ENCODE measurements at places on chromosomes 1 and 21. TPM values are rescaled to one million over a fixed set of nuclear protein-coding genes. Genes with fewer than 3 reads are reported as not detected.

Gene GPN2
- 20.0 TPM for total RNA-seq

Gene ARV1
- total RNA-seq, result 17.3 TPM

Gene CNIH3
- total RNA-seq, result 2.1 TPM

Gene ANKRD35
- total RNA-seq, result 13.7 TPM

Gene TMOD4
- not detected for total RNA-seq

Gene RGSL1
- not detected for total RNA-seq

Gene CENPL
- total RNA-seq, result 7.2 TPM

Gene AK5
- not detected for total RNA-seq

DNA sequence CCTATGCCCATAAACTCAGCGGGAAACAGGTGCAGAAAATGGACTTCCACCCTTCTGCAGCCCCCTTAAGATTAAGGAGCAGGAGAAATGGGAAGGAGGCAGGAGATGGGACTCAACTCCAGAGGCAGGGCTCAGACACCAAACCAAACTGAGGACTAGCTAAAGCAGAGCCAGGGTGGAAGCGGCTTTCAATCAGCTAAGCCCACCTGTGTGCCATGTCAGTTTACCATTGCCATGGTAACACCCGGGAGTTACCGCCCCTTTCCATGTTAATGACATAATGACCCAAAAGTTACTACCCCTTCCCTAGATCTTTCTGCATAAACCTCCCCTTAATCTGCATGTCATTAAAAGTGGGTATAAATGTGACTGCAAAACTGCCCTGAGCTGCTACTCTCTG is 653.5 kb downstream of the PTPRU start:
- ATAC-seq, result no peak

- no peak for ATAC-seq
These were observed 44.0 kb downstream of the NRIP1 start for GRCh38 chr21:15020797-15021196.

- ATAC-seq, result peak; percentile 100
These were observed at the start of the genes SASS6 and TRMT13 for GRCh38 chr1:100132566-100133477. SASS6 (minus strand) TSS chr1:100132930; CDS start chr1:100132814, 116 bp downstream. TRMT13 (plus strand) TSS chr1:100133163; CDS start chr1:100133169, 6 bp downstream.

GRCh38 chr1:65434255-65434654 is 13.8 kb downstream of the LEPR start:
- ATAC-seq, result no peak

DNA sequence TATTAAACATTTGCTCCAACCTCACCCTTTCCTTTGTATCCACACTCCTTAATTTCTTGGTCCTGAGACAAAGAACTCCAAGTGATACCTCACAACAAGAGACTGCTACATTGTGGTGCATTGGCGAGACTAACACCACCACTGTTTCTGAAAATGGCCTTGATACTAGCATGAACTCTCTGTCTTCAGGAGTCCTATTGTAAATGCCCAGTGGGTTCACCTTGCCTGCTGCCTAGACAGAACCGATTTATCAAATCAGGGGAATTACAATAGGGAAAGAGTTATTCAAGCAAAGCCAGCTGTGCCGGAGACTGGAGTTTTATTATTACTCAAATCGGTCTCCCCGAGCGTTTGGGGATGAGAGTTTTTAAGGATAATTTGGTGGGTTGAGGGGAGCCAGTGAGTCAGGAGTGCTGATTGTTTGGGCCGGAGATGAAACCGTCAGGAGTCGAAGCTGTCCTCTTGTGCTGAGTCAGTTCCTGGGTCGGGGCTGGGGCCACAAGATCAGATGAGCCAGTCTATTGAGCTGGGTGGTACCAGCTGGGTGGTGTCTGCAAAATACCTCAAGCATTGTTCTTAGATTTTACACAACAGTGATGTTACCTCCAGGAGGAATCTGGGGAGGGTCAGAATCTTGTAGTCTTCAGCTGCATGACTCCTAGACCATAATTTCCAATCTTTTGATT is 83.1 kb downstream of the DESI2 start:
- no peak for ATAC-seq

DNA sequence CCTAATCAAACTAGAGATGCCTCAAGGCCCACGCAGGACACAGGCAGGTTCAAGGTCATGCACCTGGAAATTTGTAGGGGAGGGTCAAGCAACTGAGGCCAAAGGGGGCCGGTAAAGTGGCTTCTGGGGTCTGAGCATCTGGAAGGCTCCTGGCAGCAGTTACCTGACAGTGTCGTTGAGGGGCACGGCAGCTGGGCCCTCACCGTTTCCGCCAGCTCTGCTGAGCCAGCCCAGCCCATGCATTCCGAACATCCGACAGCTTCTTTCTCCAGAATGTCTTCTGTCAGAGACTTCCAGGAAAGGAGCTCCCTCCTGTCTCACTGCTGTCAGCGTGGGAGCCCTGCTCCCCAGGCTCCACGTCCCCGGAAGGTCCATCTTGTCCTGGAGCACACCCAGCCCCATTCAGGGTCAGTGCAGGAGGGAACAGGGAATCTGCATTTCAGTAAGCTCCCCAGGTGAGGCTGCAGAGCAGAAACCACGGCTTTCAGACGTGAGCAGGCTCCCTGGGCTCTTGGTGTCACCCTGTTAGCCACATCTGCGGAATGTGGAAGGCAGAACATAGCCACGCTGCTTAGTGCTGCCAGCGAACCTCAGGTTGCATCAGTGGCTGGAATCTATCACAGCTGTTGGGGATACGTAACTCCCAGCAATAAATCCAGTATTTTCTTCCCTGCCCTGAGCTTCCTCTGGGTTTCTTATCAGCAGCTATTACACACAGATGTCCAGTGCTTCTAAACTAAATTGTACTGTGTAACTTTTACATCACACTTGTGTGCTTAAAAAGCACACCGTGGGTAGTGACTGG is 36.3 kb upstream of the FAM3B start:
- no peak for ATAC-seq

GRCh38 chr1:193726722-193727121 is 540.3 kb upstream of the B3GALT2 start:
- ATAC-seq, result no peak

GRCh38 chr1:27782950-27783349 is 9.9 kb downstream of the STX12 start:
- ATAC-seq, result no peak

DNA sequence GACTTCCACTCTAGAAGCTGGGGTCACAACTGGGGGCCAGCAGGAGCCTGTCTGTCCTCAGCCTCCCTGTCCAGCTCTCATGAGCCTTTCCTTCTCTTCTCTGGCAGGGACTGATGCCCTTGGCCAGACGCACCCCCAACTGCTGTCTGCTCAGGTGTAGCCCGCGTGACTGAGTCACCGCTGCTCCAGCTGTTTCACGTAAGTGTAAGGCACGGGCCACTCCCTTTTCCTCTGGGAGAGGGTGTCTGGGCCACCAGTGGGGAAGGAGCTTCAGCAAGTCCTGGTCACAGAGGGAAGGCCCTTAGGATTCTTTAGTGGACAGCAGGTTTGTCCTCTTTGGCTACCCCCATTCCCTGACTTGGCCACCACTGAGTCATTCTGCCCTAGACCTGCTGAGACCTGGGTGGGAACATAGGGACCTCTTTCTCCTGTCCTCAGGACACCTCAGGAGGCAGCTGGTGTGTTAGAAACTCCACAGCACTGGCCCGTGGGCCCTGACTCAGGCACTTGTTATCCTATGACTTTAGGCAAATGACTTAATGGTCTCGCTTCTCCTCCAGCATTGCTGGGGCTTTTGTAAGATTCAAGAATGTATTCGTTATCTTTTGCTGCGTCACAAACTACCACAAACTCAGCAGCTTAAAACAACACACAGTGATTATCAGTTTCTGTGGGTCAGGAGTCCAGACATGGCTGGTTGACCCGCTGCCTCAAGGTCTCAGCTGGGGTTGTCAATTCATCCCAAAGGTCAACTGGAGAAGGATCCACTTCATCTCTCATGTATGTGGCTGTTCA is 64.8 kb downstream of the FAM163A start:
- no peak for ATAC-seq

DNA sequence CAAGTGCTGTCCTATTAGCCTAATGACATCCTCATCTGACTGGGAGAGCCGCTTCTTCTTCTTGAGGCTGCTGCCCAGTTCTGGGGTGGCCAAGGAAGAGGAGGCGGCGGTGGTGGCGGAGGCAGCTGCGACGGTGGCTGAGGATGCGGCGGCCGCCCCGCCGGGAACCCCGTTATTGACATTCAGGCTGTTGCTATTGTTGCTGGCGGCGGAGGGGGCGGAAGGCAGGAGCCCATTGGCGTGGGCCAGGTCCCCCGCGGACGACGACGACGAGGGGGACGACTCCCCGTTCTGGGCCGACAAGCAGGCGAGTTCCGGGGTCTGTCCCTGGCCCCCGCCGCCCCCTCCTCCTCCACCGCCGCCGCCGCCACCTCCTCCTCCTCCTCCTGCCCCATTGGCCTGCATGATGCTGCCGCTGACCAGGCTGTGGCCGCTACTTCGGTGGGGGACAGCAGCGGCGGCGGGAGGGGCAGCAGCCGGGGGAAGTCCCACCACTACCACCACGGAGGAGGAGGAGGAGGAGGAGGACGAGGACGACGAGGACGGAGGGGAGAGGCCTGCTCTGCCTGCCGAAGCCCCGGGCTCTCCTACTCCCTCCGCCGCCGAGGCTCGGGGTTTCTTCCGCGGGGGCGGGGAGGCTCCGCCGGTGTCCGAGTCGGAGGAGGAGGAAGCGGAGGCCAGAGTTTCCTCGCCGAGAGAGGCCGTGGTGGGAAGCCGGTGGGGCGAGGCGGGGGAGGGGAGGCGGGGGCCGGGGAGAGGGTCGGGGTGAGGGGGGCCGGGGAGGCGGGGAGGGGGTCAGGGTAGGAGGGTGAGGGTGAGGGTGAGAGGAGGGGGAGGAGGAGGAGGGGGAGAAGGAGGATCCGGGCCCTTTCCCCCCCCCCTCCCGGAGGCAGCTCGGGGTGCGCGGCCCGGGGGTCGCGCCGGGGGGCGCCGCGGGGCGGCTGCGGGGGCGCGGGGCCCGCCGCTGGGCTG is 610 bp downstream of the WDR26 start:
- ATAC-seq, result peak; percentile 14

GRCh38 chr1:31501505-31501904 is 74.8 kb upstream of the TINAGL1 start:
- ATAC-seq, result no peak

GRCh38 chr1:70382682-70383081 is 28.2 kb upstream of the ANKRD13C start:
- no peak for ATAC-seq

GRCh38 chr21:35556536-35556935 is 503.8 kb downstream of the SETD4 start:
- ATAC-seq, result no peak

- no peak for ATAC-seq
These were observed 10.2 kb downstream of the USP24 start for GRCh38 chr1:55204997-55205396.

GRCh38 chr1:6056572-6056948 is 10.9 kb downstream of the KCNAB2 start:
- no peak for ATAC-seq

- no peak for ATAC-seq
These were observed 162.4 kb upstream of the CACYBP start for GRCh38 chr1:174837386-174837785.
